Endodermal cell (in vitro differentiated cells): ENCODE measurements at places on chromosomes 5 and 9. TPM values are rescaled to one million over a fixed set of nuclear protein-coding genes. Genes with fewer than 3 reads are reported as not detected.

The INSL4 gene
- not detected in 2 replicates for total RNA-seq

The PCDHA2 gene
- total RNA-seq, result 2.0 and 2.3 TPM in 2 replicates

The SH3RF2 gene
- 2.2 and 2.6 TPM in 2 replicates for total RNA-seq

The SELENOP gene
- total RNA-seq, result 121 TPM in 2 replicates

The SLC36A3 gene
- total RNA-seq, result not detected in 2 replicates

The TMEM215 gene
- 0.11 and 0.13 TPM in 2 replicates for total RNA-seq

The PCDHGB6 gene
- 10.7 to 11.3 TPM (median 10.8 TPM) in 3 replicates for total RNA-seq

The NRG2 gene
- total RNA-seq, result 6.6 and 10.8 TPM in 2 replicates

The ZNF608 gene
- total RNA-seq, result 100 to 157 TPM (median 138 TPM) in 3 replicates

The CDH9 gene
- not detected in 2 replicates for total RNA-seq

The ECM2 gene
- total RNA-seq, result 1.2 to 3.4 TPM (median 1.8 TPM) in 3 replicates

The POU5F2 gene
- total RNA-seq, result 0.43 and 0.84 TPM in 2 replicates

The PROB1 gene
- total RNA-seq, result 5.2 and 6.6 TPM in 2 replicates

GRCh38 chr5:100496296-100496695 is 38.9 kb upstream of the FAM174A start:
- no peaks in the 10 kb centered on the region for H3K36me3 ChIP-seq
- H3K27ac ChIP-seq, result no peak overlapping the region
- no peaks in the 10 kb centered on the region for H3K27me3 ChIP-seq
- no peaks in the 10 kb centered on the region for H3K4me1 ChIP-seq
- H3K4me3 ChIP-seq, result no peak overlapping the region

GRCh38 chr5:131381021-131381420 is 117.2 kb downstream of the CDC42SE2 start:
- peaks cover 5% of the 10 kb centered on the region for H3K36me3 ChIP-seq
- H3K27ac ChIP-seq, result no peak overlapping the region
- DNase-seq, result no peak
- no peak overlapping the region for H3K4me3 ChIP-seq
- H3K4me1 ChIP-seq, result peaks cover 3% of the 10 kb centered on the region

- no peak overlapping the region for H3K27ac ChIP-seq
- H3K36me3 ChIP-seq, result no peaks in the 10 kb centered on the region
- H3K27me3 ChIP-seq, result no peaks in the 10 kb centered on the region
These were observed 29.3 kb upstream of the STOM start for GRCh38 chr9:121399126-121399882.

- H3K4me3 ChIP-seq, result no peak overlapping the region
- no peak overlapping the region for H3K27ac ChIP-seq
- no peaks in the 10 kb centered on the region for H3K36me3 ChIP-seq
- H3K27me3 ChIP-seq, result no peaks in the 10 kb centered on the region
- H3K4me1 ChIP-seq, result peaks cover 4% of the 10 kb centered on the region
- DNase-seq, result no peak
These were observed 31.1 kb downstream of the MLLT3 start for GRCh38 chr9:20591223-20591622.

DNA sequence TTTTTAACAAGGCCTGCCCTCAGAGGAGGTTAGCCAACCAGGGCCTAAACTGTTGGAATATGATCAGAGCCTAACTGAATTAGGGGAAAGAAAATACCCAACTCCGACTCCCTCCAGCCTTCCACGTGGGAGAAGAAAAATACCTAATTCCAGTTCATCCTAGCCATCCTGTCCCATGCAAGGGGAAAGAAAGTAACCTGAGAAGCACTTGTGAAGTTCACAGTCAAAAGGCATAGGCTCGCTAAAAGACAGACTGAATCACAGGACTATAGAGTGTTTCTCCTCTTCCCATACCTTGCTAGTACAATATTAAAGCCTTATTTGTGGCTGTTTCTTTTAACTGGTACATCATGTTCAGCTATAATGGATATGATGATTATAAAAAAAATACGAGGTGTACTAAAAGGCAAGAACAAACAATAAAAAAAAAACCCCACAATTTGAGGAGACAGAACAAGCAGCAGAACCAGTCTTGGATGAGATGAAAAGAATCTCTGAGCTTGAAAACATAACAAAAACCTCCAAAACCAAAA is 18.0 kb upstream of the ATP10B start:
- no peak overlapping the region for H3K27ac ChIP-seq
- H3K27me3 ChIP-seq, result no peaks in the 10 kb centered on the region
- H3K36me3 ChIP-seq, result no peaks in the 10 kb centered on the region
- no peaks in the 10 kb centered on the region for H3K4me1 ChIP-seq
- no peak overlapping the region for H3K4me3 ChIP-seq

DNA sequence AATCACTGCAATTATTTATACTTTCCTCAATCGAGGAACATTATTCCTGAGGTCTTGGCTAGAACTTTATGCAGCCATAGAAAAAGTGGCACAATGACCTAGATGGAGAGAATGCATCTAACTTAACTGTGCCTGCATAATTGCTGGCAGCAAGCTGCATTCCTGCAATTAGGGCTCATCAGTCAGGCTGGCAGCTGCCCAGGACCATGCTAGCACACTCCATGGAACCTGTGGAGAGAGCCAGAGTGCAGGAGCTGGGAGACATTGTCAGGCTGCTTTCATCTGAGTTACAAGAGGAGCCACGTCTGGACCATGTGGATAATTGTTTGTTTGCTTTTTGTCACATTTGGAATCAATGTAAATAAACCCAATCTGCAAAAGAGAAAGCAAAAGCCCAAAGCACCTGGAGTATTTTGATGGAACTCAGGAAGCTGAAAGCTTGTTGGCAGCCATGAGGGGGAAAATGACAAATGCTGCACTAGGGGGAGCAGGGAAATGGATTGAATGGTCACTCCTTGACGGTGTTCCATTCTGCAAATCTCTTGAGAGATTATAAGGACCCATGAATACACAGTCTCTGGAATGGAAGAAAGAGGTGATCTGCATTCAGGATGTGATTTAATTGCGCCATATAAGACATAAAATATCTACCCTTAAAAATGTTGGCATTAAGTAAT is 839.9 kb downstream of the MAT2B start:
- H3K4me3 ChIP-seq, result no peak overlapping the region
- no peak for DNase-seq
- peaks cover 4% of the 10 kb centered on the region for H3K4me1 ChIP-seq
- H3K27me3 ChIP-seq, result no peaks in the 10 kb centered on the region

GRCh38 chr9:114893221-114894010 is 37.0 kb downstream of the TNFSF8 start:
- no peak for DNase-seq
- no peaks in the 10 kb centered on the region for H3K36me3 ChIP-seq
- peaks cover 9% of the 10 kb centered on the region for H3K4me1 ChIP-seq
- no peak overlapping the region for H3K27ac ChIP-seq
- H3K4me3 ChIP-seq, result no peak overlapping the region

- H3K27me3 ChIP-seq, result no peaks in the 10 kb centered on the region
- no peak overlapping the region for H3K4me3 ChIP-seq
- no peak overlapping the region for H3K27ac ChIP-seq
- no peaks in the 10 kb centered on the region for H3K36me3 ChIP-seq
- H3K4me1 ChIP-seq, result no peaks in the 10 kb centered on the region
These were observed 55.1 kb upstream of the SLC1A1 start for GRCh38 chr9:4435197-4435596.

- peak overlapping the region; percentile 93 for H3K4me3 ChIP-seq
- peak overlapping the region; percentile 9 for H3K27ac ChIP-seq
- peak; percentile 79 for DNase-seq
These were observed 473 bp downstream of the ZBTB34 start for GRCh38 chr9:126860757-126861466.

DNA sequence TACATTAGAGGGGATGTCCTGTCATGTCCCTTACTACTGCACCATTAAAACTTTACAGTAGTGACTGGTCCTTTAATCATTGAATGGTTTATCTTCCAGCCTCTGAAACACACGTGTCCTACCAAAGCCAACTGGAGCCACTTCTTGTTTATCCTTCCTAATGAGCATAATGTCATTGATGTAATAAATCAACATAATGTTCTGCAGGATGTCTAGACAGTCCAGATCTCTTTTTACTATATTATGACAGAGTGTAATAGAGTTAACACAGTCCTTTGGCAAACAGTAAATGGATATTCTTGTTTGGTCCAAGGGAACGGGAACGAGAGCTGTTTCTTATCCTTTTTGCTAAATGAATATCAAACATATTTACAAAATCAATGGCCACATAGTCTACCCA is 88.1 kb upstream of the PTPRD start:
- no peak overlapping the region for H3K4me3 ChIP-seq
- no peaks in the 10 kb centered on the region for H3K27me3 ChIP-seq
- no peaks in the 10 kb centered on the region for H3K36me3 ChIP-seq
- H3K4me1 ChIP-seq, result no peaks in the 10 kb centered on the region

GRCh38 chr9:90974016-90974415 is 172.4 kb downstream of the SYK start:
- no peak overlapping the region for H3K27ac ChIP-seq
- H3K4me3 ChIP-seq, result no peak overlapping the region
- H3K4me1 ChIP-seq, result peaks cover 35% of the 10 kb centered on the region
- no peaks in the 10 kb centered on the region for H3K36me3 ChIP-seq

DNA sequence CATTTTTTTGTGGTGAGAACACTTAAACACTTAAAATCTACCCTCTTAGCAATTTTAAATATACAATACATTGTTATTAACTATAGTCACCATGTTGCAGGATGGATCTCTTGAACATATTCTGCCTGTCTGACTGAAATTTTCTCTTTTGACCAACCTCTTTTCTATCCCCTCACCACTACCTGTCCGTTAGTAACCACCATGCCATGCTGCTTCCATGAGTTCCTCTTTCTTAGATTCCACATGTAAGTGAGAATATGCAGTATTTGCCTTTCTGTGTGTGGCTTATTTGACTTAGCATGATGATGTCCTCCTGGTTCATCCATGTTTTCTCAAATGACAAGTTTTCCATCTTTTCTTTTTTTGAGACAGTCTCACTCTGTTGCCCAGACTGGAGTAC is 48.5 kb upstream of the NAA35 start:
- H3K27ac ChIP-seq, result no peak overlapping the region
- no peak for DNase-seq
- no peak overlapping the region for H3K4me3 ChIP-seq
- H3K4me1 ChIP-seq, result no peaks in the 10 kb centered on the region
- H3K36me3 ChIP-seq, result no peaks in the 10 kb centered on the region

DNA sequence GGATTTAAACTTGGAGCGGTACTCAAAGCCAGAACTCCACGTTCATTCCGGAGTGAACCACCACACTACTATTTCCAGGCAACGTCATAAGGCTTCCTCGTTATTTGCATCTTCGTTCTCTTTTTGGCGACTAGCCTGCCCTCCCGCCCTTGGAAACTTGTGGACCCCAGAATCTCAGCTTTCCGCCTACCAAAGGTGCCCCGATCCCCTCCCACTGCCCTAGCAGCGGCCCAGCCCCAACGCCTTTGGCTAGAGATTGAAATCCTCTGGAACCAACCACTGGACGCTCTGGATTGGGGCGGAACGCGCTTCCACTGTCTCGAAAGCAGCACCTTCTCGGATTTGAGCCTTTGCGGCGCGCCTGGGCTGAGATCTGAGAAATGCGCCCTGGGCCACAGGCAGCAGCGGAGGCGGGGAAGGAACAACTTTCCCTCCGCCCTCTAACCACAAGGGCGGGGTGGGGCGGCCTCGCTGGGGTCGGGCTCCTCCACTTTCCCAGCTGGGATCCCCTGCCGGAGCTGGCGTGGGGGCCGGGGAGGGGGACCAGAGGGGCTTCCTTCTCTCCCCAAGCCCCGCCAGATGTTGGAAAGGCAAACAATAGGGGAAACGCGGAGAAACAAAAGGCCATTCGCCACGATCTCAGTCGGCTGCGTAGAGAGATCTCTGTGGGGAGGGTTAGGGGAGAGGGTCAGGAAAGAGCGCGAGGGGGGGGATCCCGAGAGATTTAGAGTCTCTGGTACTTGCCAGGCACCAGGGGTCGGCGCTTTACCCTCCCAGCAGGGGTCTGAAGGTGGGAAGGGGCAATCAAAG is 1.3 kb downstream of the MOB3B start:
- peaks cover 29% of the 10 kb centered on the region for H3K27me3 ChIP-seq
- peaks cover 4% of the 10 kb centered on the region for H3K4me1 ChIP-seq
- H3K36me3 ChIP-seq, result no peaks in the 10 kb centered on the region
- DNase-seq, result peak; percentile 94
- peak overlapping the region; percentile 88 for H3K4me3 ChIP-seq

DNA sequence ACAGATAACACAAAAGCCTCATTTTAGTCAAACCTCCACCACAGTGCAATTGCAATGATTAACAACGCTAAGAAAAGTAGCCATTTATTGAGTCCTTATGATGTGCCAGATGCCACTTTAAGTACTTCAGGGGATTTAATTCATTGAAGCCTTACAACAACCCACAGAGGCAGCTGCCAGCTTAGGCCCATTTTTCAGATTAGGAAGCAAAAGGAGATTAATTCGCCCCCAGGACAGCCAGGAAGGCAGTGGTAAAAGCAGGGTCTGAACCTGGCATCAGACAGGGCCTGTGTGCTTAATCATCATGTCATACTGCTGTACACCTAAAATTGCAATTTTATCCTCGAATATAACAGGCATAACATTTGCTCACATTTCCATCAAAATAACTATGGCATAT is 23.9 kb downstream of the MED27 start:
- no peaks in the 10 kb centered on the region for H3K27me3 ChIP-seq
- no peak overlapping the region for H3K27ac ChIP-seq
- H3K4me3 ChIP-seq, result no peak overlapping the region
- peaks cover 9% of the 10 kb centered on the region for H3K36me3 ChIP-seq
- H3K4me1 ChIP-seq, result no peaks in the 10 kb centered on the region

DNA sequence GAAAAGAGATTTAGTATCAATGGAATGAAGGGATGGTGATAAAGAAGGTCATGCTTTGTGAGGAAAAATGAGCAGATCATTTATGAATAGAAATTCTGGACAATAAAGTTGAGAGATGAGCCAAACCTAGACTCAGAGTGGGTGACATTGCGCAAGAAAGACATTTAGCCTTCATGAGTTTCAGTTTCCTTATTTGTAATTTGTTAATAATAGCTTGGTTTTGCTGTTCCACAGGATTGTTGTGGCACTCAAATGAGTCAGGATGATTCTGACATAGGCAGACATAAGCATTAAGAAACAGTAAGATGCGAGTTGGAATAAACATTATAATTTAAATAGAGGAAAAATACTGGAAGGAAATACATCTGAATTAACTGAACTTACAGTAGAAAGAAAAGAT is 34.8 kb downstream of the ITGA2 start:
- no peak overlapping the region for H3K4me3 ChIP-seq
- no peaks in the 10 kb centered on the region for H3K4me1 ChIP-seq
- H3K27ac ChIP-seq, result no peak overlapping the region
- no peaks in the 10 kb centered on the region for H3K27me3 ChIP-seq

GRCh38 chr5:154394307-154394706 is 51.5 kb upstream of the SAP30L start:
- H3K4me1 ChIP-seq, result no peaks in the 10 kb centered on the region
- H3K27ac ChIP-seq, result no peak overlapping the region
- peaks cover 56% of the 10 kb centered on the region for H3K36me3 ChIP-seq
- no peak overlapping the region for H3K4me3 ChIP-seq

- H3K36me3 ChIP-seq, result no peaks in the 10 kb centered on the region
- H3K27me3 ChIP-seq, result peaks cover 14% of the 10 kb centered on the region
- DNase-seq, result no peak
- H3K4me3 ChIP-seq, result no peak overlapping the region
These were observed 7.8 kb upstream of the GADD45G start for GRCh38 chr9:89596937-89597555.

GRCh38 chr5:181259974-181260719 is 796 bp downstream of the TRIM52 start:
- peak; percentile 46 for DNase-seq
- peaks cover 40% of the 10 kb centered on the region for H3K36me3 ChIP-seq
- no peaks in the 10 kb centered on the region for H3K4me1 ChIP-seq
- no peaks in the 10 kb centered on the region for H3K27me3 ChIP-seq
- H3K27ac ChIP-seq, result peak overlapping the region; percentile 78

GRCh38 chr5:163635631-163636030 is 130.2 kb downstream of the MAT2B start:
- no peak overlapping the region for H3K4me3 ChIP-seq
- no peak for DNase-seq
- H3K27me3 ChIP-seq, result no peaks in the 10 kb centered on the region
- no peak overlapping the region for H3K27ac ChIP-seq
- no peaks in the 10 kb centered on the region for H3K4me1 ChIP-seq

- H3K27ac ChIP-seq, result no peak overlapping the region
- H3K4me1 ChIP-seq, result no peaks in the 10 kb centered on the region
- DNase-seq, result no peak
- no peaks in the 10 kb centered on the region for H3K36me3 ChIP-seq
- H3K4me3 ChIP-seq, result no peak overlapping the region
These were observed 53.7 kb upstream of the PIP5K1B start for GRCh38 chr9:68651280-68651893.
